SK-N-DZ (cell line): ENCODE measurements at places on chromosomes 2 and 18.

DNA sequence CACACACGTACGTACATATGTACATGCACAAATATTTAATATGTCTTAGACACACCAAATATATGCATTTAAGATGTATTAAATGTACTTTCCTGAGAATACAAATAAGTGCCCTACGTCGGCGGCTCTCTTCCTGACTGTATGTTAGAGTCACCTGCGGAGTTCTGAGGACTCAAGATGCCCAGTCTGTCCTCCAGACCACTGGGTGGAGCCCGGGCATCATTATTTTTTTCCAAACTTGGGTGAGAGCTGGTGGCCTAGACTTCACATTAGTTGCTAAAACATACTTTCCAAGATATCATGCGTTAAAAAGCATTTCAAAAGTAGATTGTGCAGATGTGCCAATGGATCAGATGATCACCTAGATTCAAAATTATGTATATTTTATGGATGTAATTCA lies 2.9 kb downstream of the IL18R1 start:
- DNase-seq = no peak

- DNase-seq = no peak
Observed at GRCh38 chr18:10775026-10775425, 249.2 kb downstream of the NAPG start.

DNA sequence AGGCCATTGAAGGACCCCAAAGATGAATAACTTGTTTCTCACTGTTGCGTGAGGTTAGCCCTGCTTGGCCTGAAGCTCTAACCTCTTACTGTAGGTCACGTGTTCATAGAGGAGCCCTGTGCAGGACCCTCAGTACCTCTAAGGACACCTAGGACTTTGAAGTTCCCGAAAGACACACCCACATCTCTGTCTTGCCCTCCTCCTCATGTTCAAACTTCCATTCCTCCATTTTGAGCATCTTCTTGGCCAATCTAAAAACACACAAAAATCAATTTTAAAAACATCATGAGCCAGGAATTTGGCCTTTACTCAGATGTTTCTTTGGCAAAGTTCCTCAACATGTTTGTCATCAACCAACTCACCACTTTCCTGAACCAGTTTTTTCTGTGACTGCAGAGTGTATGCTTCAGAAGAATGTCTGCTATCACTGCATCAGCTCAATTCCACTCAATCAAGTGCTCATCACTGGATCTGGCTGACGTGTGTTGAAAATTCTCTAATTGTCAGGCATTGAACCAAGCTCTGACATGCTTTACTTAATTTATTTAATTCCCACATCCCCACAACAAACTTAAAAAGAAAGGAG lies 101.6 kb downstream of the AP1S3 start:
- no peak for DNase-seq

DNA sequence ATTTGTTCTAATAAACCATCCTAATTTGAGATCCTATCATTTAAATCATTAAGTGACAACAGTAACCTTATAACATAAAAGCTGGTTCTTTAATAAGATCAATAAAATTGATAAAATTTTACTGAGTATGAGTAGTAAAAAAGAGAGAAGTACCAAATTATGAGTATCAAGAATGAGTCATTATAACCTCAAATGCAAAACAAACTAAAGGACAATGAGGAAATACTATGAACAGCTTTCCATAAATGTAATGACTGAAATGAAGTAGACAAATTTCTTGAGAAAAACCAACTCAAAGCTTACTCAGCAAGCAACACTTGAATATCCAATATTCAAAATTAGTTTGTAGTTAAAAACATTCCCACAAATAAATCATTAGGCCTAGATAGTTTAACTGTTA lies 433.0 kb downstream of the ZEB2 start:
- DNase-seq = no peak

DNA sequence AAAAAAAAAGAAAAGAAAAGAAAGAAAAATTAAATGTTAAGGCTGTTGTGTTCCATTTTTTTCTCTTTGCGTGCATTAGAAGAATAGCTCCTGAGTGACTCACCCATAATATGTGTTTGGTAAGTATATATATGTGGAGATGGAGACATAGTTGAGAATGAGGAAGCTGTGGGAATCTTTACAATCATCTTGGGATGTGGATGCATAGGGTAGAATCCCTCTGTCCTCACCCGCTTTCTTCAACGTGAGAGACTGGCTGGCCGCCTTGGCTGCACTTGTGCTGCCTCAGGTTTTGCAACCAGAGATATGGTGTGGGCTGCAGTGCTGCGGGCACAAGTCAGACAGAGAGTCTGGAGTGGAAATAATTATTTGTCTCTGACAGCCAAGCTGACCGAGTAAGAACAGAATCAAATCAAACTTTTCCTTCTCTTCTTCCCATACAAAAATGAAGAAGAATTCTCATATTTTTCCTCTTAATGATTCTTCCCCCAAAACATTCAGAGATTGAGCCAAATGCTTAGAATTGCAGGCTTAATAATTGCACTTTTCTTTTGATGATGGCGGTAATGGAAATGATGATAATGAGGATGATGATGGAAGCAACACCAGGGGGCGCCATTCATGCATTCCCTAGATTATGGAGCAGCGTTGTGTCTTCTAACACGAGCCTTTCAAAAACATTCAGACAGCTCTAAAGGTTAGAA lies 48.5 kb downstream of the SERPINB7 start:
- DNase-seq = no peak

DNA sequence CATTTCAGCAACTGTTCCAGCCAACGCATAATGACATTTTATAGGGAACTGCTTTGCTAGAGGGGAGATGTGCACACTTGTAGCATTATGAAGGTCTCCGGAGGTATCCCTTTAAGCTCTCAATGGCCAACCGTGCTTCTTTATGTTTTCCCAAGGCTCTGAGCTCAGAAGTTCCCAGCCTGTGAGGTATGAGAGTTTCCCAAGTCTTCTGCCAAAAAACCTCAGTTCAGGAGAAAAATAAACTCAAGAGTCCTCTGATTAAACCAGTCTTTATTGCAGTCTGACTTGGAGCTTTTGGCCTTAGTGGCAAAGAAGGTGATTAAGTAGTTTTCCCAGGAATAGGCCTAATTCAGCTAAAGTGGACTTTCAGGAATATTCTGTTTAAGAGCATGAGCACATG lies 35.4 kb upstream of the ZNF532 start:
- DNase-seq = no peak

DNA sequence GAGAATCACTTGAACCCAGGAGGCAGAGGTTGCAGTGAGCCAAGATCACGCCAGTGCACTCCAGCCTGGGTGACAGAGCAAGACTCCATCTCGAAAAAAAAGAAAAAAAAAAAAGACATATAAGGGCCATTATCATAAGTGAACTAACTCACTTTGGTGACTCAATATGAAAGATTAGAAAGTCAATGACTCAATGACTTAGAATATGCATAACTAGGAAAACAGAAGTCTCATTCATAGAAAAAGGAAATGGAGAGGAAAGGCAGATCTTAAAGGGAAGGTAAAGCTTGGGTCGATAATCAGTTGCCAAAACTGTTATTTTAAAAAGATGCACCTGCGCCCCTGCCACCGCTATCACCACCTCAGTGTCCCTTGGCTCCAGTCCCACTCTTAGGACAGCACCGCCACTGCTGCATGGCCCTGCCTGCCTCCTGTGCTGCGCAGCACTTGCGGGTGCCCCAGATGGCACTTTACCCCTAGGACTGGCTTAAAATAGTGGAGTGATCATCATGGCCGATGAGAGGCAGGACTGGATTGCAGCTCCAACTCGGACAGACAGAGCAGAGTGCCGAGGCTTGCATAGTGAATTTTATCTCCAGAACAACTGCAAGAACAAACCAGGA lies 54.7 kb downstream of the INO80D start:
- no peak for DNase-seq

GRCh38 chr2:21910832-21911507 lies 787.2 kb downstream of the TDRD15 start:
- DNase-seq = no peak

DNA sequence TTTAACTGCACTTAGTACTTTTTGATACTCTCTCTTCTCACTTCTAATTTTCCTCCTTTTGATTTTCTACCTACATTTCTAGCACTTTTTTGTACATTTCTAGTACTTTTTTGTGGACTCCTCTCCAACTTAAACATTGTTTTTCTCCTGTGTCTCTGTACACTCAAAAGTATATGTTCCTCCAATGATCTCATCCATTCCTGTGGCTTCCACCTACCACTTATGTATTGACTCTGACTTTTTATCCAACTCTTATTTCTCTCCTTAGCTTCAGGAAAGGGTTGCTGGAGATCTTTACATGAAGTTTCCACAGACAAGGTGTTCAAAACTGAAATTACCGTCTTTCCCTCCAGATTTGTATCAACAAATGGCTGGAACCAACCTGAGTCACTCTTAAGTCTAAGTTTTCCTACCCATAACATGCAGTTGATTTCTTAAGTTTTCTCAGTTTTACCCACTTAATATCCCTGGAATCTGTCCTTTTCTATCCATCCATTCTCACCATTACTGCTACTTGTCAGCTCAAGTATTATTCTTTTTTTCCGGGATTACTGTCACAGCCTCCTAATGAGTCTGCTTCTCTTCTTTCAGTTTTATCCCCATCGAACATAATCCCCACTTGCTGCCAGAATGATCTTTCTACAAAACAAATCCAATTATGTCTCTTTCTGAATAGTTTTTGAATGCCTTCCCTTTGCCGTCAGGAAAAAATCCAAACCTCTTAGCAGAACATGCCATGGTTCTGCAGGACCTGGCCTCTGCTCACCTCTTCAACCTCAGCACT lies 22.6 kb upstream of the PELI1 start:
- no peak for DNase-seq
